Panc1 (cell line): ENCODE measurements at places on chromosomes 5 and 9. TPM values are rescaled to one million over a fixed set of nuclear protein-coding genes. Genes with fewer than 3 reads are reported as not detected.

GRCh38 chr9:91089405-91090129 lies 272.2 kb downstream of the AUH start:
- no peaks in the 10 kb centered on the region for H3K36me3 ChIP-seq
- H3K4me3 ChIP-seq: no peak overlapping the region
- H3K4me1 ChIP-seq: no peaks in the 10 kb centered on the region
- peak; percentile 27 for DNase-seq
- no peak overlapping the region for H3K27ac ChIP-seq

Gene RLN2
- not detected for total RNA-seq

GRCh38 chr5:171311322-171312077 lies 2.5 kb downstream of the TLX3 start:
- H3K27me3 ChIP-seq: no peaks in the 10 kb centered on the region; the same call in 1 of the 2 replicates
- H3K27ac ChIP-seq: no peak overlapping the region
- H3K4me1 ChIP-seq: no peaks in the 10 kb centered on the region
- no peak for DNase-seq

DNA sequence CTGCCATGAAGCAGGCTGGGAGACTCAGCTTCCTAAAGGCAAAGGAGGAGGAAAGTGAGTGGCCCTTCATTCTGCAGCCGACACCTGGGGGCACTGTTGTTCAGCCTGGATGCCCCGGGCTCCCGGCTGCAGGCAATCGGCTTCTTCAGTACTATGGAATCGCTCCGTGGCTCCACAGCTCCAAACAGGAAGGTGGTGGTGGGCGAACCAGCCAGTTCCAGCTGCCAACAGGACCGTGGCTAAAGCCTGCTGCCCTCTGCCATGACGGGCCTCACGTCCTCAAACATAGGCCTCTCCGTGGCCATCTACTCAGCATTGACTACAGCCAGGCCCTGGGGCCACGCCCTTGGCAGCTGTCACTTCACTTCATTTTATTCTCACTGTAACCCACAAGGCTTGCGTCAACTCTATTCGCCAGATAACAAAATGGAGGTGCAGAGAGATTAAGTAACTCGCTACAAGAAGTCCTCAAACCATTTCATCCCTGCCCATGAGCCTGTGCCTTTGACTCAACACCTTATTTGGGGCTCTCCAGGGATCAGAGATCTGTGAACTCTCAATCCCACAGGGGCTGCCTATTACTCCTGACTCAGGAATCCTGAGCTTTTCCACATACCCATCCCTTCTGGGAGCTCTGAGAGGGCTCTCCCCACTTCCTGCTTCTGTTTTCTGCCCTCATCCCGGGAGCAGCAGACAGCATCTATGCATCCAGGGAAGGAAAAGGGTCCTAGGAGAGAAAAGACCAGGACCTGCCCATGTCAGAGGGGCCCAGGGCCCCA lies 38.0 kb downstream of the PAX5 start:
- H3K36me3 ChIP-seq: no peaks in the 10 kb centered on the region
- H3K27me3 ChIP-seq: no peaks in the 10 kb centered on the region
- peak; percentile 63 for DNase-seq

DNA sequence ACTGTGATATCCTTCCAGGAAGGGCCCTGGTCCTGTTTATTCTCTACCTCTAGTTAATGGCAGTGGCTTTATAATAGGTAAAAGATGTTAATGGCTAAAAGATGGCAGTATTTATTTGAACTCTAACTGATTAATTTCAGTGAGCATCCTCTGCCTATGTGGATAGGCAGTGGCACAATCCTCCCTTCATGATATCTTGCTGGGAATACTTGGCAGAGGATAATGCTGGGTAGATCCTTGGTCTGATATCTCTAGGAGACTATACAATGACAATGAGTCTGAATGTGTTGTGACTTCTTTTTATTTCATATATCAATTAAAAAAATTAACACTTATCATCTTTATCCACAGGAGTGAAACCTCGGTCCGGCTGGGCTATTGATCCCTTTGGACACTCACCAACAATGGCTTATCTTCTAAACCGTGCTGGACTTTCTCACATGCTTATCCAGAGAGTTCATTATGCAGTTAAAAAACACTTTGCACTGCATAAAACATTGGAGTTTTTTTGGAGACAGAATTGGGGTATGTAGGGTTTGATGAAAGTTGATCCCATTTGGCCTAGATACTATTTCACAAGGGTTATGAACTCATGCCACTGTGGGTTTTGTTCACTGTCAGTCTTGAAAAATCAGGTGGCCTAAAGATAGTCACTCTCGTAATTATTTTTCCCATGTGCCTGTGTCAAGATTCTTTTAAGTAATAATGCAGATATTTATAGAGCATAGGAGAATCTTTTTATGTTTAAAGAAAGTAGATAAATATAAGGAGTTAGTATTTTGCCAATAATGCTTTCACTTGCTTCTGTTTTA lies 77.7 kb downstream of the MAN2A1 start:
- H3K27ac ChIP-seq: no peak overlapping the region
- H3K36me3 ChIP-seq: no peaks in the 10 kb centered on the region; the same call in 1 of the 2 replicates
- DNase-seq: no peak
- H3K27me3 ChIP-seq: no peaks in the 10 kb centered on the region
- H3K4me3 ChIP-seq: no peak overlapping the region
- no peaks in the 10 kb centered on the region for H3K4me1 ChIP-seq

DNA sequence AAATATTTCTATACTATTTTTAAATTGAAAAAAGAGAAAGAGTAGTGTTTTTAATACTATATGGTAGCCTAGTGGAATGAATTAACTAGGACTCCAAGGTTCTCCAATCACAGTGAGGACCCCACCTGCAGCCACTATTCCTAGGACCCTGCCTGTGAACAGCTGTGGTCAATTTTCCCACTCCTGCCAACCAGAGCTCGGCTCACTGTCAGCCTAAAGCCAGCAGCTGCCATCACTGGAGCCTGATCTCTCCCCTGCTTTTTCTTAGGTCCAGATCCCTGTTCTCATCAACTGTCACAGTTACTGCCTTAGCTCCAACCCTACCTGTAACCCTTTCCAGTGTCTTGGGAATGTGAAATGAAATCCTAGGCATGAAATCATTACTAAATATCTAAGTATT lies 25.3 kb downstream of the ARSB start:
- no peaks in the 10 kb centered on the region for H3K27me3 ChIP-seq
- no peaks in the 10 kb centered on the region for H3K4me1 ChIP-seq
- DNase-seq: no peak
- no peaks in the 10 kb centered on the region for H3K36me3 ChIP-seq
- no peak overlapping the region for H3K4me3 ChIP-seq

DNA sequence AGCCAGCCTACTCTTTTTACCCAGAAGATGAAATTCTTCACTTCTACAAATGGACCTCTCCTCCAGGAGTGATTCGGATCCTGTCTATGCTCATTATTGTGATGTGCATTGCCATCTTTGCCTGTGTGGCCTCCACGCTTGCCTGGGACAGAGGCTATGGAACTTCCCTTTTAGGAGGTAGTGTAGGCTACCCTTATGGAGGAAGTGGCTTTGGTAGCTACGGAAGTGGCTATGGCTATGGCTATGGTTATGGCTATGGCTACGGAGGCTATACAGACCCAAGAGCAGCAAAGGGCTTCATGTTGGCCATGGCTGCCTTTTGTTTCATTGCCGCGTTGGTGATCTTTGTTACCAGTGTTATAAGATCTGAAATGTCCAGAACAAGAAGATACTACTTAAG lies 16.6 kb downstream of the OCLN start:
- H3K4me1 ChIP-seq: peaks cover 12% of the 10 kb centered on the region
- H3K27me3 ChIP-seq: no peaks in the 10 kb centered on the region
- H3K27ac ChIP-seq: no peak overlapping the region
- no peak for DNase-seq
- H3K36me3 ChIP-seq: no peaks in the 10 kb centered on the region

Gene PTGR1
- total RNA-seq: 46.0 TPM

GRCh38 chr5:72252574-72253155 lies 67.4 kb downstream of the MRPS27 start:
- no peaks in the 10 kb centered on the region; the same call in 1 of the 2 replicates for H3K36me3 ChIP-seq
- no peak overlapping the region for H3K27ac ChIP-seq
- no peaks in the 10 kb centered on the region for H3K27me3 ChIP-seq
- no peak overlapping the region for H3K4me3 ChIP-seq
- H3K4me1 ChIP-seq: peaks cover 19% of the 10 kb centered on the region
- no peak for DNase-seq

GRCh38 chr5:181219262-181220177 lies 3.6 kb upstream of the TRIM41 start:
- no peak for DNase-seq
- no peaks in the 10 kb centered on the region; the same call in 1 of the 2 replicates for H3K36me3 ChIP-seq

GRCh38 chr9:30982301-30982700 lies 1402.1 kb upstream of the ACO1 start:
- no peak overlapping the region for H3K4me3 ChIP-seq
- no peaks in the 10 kb centered on the region for H3K27me3 ChIP-seq
- no peaks in the 10 kb centered on the region for H3K36me3 ChIP-seq

Gene SLC1A1
- 0.05 TPM for total RNA-seq

Gene HAPLN1
- 0.13 TPM for total RNA-seq

DNA sequence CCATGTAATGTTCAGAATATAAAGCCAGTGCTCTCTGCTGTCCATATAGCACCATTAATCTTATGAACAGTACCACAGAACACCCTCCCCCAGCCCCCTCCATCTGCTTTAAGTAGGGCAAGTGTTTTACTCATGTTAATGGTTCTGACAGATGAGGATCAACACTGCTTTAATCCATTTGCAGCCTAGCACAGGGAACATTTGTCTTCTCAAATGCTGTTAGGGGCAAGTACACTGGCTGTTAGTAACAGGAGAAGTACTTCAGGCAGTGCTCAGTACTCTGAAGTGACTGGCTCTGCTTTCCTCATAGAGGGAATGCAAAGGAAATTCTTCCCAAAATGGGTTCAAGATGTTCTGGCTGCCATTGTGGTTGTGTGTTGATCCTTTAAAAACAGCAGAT lies 202.6 kb downstream of the DCP2 start:
- H3K27ac ChIP-seq: no peak overlapping the region
- no peaks in the 10 kb centered on the region for H3K36me3 ChIP-seq
- H3K27me3 ChIP-seq: no peaks in the 10 kb centered on the region

- H3K27me3 ChIP-seq: no peaks in the 10 kb centered on the region; the same call in 1 of the 2 replicates
- no peak overlapping the region for H3K4me3 ChIP-seq
- no peak for DNase-seq
- no peak overlapping the region for H3K27ac ChIP-seq
- no peaks in the 10 kb centered on the region for H3K4me1 ChIP-seq
Measured at GRCh38 chr5:73944581-73944980, 318.6 kb downstream of the ARHGEF28 start.

- DNase-seq: no peak
- H3K4me3 ChIP-seq: no peak overlapping the region
- no peak overlapping the region for H3K27ac ChIP-seq
Measured at GRCh38 chr5:146912874-146913273, 34.3 kb upstream of the PPP2R2B start.

GRCh38 chr5:369151-369868 lies 47.8 kb downstream of the AHRR start:
- H3K36me3 ChIP-seq: no peaks in the 10 kb centered on the region; the same call in 1 of the 2 replicates
- no peak overlapping the region for H3K27ac ChIP-seq
- no peak for DNase-seq
- H3K4me1 ChIP-seq: no peaks in the 10 kb centered on the region; the same call in 1 of the 2 replicates
- no peak overlapping the region for H3K4me3 ChIP-seq
- H3K27me3 ChIP-seq: no peaks in the 10 kb centered on the region

Gene LURAP1L
- total RNA-seq: 6.8 TPM

Gene GAS1
- 0.13 TPM for total RNA-seq

Gene ANKRD33B
- 19.1 TPM for total RNA-seq

- peak overlapping the region; percentile 98 for H3K4me3 ChIP-seq
- DNase-seq: no peak
- H3K4me1 ChIP-seq: peaks cover 5% of the 10 kb centered on the region; the same call in 1 of the 2 replicates
- peaks cover 6% of the 10 kb centered on the region; the same call in 1 of the 2 replicates for H3K36me3 ChIP-seq
- H3K27me3 ChIP-seq: no peaks in the 10 kb centered on the region
Measured at GRCh38 chr9:92671323-92671722, 1.4 kb upstream of the IPPK start.

DNA sequence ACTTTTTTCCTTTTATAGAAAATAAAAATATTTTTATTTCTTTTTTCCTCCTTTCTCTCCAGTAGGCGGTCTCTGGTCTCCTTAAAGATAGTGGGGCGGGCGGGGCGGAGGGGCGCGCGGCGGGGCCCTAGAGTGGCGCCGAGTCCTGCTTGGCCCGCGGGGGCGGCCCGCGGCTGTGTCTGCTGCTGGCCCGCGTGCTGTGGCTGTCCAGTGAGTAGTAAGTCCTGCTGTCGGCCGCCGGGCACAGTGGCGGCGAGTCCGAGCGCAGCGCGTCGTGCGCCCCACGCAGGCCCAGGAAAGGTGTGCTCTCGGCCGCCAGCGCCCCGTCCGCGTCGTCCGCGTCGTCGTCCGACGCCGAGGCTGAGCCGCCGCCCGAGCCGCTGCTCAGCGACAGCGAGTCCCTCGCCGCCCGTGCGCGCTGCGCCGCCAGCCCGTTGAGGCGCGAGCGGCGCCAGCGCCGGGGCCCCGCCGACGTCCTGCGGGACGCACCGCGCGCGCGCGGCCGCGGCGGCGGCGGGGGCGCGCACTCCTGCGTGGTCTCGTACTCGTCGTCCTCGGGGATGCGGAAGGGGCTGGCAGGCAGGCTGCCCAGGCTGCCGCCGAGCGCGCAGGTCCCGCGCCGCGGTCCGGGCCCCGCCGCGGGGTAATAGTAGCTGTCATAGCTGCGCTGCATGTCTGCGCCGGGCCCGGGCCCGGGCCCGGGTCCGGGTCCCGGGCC lies 52.3 kb downstream of the PSD2 start:
- H3K4me1 ChIP-seq: no peaks in the 10 kb centered on the region
- H3K27me3 ChIP-seq: no peaks in the 10 kb centered on the region
- H3K36me3 ChIP-seq: no peaks in the 10 kb centered on the region
- peak overlapping the region; percentile 6; the same call in 1 of the 2 replicates for H3K4me3 ChIP-seq

Gene ZDHHC11B
- 1.4 TPM for total RNA-seq

DNA sequence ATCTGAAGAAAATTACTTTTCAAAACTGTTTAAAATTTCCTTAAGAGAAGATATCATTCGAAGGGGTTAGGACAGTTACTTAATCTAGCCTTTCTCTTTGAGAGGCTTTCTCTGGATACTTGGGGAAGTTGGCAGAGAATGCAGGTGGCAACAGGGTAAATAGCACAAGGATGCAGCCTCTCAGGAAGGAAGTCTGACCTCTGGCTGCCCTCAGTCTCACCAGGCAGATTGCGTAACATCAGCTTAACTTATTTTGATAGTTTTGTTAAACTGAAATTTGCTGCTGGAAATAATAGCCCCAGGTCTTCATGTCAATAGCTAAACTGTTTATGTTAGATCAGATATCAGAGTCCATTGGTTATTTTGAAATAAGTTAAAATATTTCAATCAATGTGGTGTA lies 20.4 kb downstream of the CCDC192 start:
- no peak overlapping the region for H3K27ac ChIP-seq
- no peak for DNase-seq
- H3K27me3 ChIP-seq: no peaks in the 10 kb centered on the region
- H3K4me1 ChIP-seq: no peaks in the 10 kb centered on the region

Gene IFNA2
- total RNA-seq: not detected
